Thyroid gland (tissue), 4 donors: ENCODE measurements at places on chromosomes 13 and 19.

GRCh38 chr19:3096902-3097326, 2.8 kb downstream of the GNA11 start:
- DNase-seq = no peak

GRCh38 chr13:96193728-96194310, 103.9 kb downstream of the HS6ST3 start:
- DNase-seq = no peak

- no peak for DNase-seq
Observed at GRCh38 chr13:25602176-25602575, 230.4 kb downstream of the ATP8A2 start.

DNA sequence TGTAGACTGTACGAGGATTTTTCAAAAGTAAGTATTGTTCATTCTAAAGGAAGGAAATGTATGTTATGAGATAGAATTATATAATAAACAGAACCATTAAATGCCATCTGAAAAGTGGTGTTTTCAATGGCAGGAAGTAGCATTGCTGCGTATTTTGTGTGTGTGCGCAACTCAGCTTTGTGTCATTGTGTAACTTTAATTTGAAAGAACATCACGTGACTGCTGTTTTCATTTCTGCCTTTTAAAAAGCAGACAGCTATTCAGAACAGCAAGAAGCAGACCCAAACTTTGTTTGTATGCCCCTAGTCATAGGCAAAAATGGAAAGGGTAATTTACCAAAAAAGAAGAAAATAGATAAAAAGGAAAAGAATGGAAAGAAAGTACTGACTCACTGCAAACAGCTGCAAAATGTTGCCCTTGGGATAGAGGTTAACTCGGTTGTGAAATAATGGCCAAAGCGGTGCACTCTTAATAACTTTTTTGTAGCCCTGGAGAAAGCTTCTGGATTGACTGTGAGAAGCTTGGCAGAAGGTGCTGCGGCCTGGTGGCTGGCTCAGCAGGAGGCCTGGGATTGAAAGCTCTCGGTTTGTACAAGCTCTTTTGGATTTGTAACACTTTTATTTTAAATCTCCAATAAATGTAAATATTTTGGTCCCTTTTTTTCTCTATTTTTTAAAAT, 97.3 kb downstream of the GGACT start:
- DNase-seq = peak; percentile 23

DNA sequence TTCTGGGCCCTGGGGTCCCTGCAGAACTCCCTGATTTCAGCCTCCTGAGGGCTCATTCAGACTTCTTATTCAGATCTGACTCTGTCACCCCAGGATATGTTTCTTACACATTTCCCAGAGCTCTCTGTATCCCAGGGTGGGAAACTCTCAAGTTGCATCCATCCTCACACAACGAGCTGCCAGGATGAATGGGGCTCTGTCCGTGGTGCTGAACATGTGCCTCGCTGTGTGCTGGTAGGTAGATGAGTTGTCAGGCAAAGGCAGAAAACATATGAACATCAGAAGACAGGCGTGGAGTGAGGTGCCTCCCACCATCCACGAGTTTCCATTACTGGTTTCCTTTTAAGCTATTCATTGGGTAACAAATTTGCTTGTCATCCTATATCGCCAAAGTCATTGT, 11.4 kb upstream of the IGFL1 start:
- DNase-seq = peak; percentile 34

GRCh38 chr13:73698859-73699258, 435.3 kb downstream of the KLF12 start:
- no peak for DNase-seq

DNA sequence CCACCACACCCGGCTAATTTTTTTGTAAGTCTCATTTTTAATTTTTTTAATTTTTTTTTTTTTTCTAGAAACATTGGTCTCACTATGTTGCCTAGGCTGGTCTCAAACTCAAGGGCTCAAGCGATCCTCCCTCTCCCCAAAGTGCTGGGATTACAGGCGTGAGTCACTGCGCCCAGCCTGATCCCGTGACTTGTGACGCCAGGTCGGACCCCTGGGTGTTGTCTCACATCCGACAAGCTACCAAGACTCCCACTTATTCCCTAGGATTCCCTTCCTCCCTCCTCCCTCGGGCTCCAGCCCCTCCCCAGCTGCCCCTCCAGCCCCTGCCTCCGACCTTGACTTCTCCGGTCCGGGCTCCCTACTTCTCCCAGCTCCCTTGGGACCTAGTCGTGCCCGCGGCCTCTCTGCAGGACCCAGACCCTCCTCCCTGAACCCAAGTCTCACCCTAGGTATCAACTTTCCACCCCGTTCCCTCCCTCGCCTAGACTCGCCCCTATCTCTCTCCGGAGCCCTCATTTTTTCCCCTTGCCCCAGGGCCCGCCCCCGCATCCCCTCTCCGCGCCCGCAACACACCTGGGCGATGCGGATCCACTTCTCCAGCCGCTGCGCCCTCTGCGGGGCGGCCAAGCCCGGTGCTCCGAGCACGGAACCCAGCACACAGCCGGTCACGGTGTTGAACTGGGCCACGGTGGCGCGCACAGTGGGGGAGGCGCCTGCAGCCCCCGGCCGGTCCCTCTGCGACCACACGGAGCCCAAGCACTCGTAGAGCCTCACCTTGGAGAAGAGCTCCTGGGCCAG, 13.1 kb downstream of the RGL3 start:
- DNase-seq = no peak

DNA sequence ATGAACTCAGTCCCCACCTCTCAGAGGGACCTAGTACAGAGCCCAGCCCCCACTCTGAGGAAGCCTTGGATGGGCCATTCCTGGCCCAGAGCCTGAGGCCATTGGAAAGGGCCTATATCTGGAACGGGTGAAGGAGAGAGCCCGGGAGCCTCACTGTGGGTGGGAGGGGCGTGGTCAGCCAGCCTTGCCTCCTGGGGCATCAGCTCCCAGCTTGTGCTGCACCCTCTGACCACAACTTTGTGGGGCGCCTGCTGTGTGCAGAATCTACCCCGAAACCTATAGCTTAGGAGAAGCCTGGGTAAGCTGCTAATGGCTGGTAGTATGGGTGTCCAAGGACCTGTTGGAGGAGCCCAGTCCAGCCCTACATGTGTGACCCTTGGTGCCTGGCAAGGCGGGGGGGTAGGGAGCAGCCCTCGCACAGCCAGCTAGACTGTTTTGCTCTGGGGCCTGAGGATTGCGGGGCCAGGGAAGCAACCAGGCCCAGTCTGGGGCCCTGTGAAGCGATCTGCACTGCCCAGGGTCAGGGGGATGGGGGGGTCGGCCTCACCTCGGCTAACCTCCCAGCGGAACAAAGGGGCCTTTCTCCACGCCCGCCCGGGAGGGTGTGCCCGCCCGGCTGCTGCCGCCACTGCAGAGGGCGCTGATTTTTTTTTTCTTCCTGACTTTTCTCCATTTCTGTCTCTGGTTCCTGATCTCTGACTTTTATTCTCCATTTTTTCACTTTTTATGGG, 42.3 kb downstream of the LYL1 start:
- peak; percentile 87 for DNase-seq

GRCh38 chr13:112487127-112487517, 100.8 kb downstream of the TUBGCP3 start:
- no peak for DNase-seq

DNA sequence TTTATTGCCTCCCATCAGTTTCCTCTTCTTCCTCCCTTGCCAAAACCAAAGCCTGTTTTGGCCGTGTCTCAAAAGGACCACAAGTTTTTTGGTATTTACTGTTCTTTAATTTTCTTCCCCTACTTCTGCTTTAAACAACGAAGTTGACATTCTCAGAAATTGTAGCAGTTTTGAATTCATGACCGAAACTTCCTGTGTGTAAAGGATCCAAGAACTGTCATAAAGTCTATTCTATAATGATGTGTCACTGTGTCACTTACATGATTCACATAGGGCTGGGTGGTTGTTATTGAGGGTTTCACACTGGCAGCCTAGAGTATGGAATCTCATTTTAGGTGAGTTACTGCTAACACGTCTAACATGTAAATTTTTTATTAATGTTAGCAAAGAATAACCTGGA, 741.0 kb upstream of the KLHL1 start:
- no peak for DNase-seq

GRCh38 chr19:13795595-13796300, 505 bp downstream of the ZSWIM4 start:
- DNase-seq = peak; percentile 54

GRCh38 chr19:57305056-57305455, 15.2 kb upstream of the ZNF543 start:
- no peak for DNase-seq

GRCh38 chr13:28495538-28496187, 735 bp upstream of the FLT1 start:
- DNase-seq = no peak

GRCh38 chr13:41456768-41457588, at the start of gene RGCC:
RGCC (plus strand) TSS chr13:41457550; CDS start chr13:41457708, 158 bp downstream.
- DNase-seq = peak; percentile 56
